ENCODE measurements at places on chromosomes 3 and 15.

DNA sequence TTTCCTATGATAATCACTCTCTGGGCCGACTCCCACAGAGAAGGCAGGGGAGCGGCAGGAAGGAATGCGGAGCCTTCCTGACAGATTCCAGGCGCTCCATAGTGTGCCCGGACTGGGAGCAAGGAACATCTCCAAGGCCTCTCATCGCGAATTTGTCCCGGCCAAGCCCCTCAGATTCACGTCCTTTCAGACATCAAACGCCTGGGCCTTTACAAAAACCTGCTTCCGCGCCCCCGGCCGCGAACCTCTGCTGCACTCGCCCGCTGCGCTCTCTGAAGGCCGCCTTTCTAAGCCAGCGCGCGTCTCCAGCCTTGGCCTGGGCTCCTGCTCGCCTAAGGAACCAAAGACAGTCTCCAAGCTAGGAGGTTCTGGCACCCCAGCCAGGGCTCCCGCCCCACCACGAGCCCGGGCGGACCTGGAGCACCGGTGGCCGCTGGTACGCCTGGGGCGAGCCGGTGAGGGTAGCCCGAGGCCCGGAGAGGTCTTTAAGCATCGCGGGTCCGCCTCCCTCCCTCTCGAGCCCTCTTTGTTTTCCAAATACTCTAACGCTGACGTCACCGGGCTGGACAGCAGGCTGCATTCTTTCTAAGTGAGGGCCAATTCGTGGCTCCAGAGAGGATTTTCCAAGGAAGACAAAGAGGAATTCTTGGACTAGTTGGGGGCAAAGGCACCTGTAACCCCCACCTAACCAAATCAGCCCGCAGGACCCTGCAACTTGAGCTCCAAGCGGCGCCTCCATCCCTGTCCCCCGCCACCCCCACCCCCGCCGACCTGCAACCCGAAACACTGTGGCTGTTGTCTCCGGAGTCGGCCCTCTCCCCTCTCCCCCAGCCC lies 759 bp downstream of the AMOTL2 start:
- DNase-seq, result no peak

DNA sequence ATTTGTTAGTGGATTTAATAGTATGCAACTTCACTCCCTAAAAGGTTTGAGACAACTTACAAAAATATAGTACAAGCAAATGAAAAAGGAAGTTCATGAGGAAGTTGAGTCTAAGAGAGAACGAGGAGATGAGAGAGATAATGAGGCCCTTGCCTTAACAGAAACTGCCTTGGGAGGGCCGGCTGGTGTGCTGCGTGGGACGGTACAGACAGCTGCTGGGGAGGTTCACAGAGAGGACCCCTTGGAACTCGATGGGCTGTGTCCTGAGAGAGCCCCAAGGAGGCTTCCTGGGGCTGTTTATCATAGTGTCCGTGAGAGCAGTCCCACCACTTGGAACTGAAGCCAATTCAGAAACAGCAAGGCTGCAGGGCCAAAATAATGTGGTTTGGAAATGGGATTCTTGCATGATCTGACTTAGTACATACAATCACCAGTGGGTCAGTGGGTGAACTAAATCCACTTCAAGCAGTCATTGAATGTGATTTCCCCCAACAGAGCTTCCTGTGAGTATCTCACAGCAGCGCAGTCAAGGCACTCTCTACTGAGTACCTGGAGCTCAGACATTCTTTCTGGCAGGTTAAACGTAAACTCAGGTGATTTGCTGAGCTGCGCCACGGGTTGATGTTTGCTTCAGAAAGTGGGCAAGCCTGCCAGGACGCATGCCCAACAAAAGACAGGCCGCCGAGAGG lies 90.8 kb downstream of the CRTC3 start:
- DNase-seq, result peak; percentile 54

- DNase-seq, result no peak
These were observed 514.4 kb upstream of the ARRDC4 start for GRCh38 chr15:97446138-97446537.

DNA sequence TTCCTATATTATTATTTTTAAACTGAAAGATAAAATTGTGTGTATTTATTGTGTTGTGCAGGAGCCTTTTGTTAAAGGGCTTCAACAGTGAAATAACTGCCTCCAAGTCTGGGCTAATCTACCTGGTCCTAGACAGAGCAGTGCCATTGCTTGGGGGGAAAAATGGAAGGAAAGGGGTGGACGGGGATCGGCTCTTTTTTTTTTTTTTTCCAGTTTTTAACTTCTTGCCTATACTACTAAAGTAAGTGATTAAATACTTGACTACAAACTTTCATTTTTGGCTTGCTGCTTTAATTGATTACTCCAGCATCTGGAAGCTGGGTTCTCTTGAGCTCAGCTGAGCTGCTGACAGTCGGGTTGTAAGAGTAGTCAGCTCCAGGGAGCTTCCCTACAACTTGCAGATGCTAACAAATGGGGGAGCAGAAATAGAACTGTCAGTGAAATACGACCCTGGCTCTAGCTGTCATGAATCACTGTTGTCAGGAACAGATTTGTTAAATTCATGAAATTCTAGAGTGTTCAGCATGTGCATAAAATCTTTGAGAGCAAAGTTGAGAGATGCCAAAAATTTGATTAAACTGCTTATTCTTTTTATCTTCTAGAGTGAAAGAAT lies 276.7 kb downstream of the ROBO1 start:
- no peak for DNase-seq

GRCh38 chr3:43521941-43522340 lies 99.9 kb downstream of the ANO10 start:
- no peak for DNase-seq

GRCh38 chr3:15284121-15284889 lies 48.1 kb downstream of the SH3BP5 start:
- no peak for DNase-seq

- no peak for DNase-seq
These were observed 224.4 kb downstream of the ZMAT3 start for GRCh38 chr3:178847190-178847589.

DNA sequence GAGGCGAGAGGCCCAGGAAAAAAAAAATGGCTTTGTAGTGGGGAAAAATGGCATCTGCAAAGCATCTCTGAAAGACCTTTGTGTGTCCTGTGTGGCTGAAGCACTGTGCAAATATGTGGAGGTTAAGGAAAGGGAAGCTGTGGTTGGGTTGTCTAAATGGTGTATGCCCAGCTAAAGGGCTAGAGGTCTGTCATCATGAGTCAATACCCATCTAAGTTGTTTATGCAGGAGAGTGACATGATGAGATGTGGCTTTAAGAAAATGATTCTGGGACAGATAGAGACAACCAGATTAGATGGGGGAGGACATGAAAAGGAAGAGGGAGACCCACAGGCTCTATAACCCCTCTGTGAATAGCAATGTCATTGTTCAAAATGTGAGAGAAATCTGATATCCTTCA lies 280.7 kb downstream of the MFSD1 start:
- no peak for DNase-seq

DNA sequence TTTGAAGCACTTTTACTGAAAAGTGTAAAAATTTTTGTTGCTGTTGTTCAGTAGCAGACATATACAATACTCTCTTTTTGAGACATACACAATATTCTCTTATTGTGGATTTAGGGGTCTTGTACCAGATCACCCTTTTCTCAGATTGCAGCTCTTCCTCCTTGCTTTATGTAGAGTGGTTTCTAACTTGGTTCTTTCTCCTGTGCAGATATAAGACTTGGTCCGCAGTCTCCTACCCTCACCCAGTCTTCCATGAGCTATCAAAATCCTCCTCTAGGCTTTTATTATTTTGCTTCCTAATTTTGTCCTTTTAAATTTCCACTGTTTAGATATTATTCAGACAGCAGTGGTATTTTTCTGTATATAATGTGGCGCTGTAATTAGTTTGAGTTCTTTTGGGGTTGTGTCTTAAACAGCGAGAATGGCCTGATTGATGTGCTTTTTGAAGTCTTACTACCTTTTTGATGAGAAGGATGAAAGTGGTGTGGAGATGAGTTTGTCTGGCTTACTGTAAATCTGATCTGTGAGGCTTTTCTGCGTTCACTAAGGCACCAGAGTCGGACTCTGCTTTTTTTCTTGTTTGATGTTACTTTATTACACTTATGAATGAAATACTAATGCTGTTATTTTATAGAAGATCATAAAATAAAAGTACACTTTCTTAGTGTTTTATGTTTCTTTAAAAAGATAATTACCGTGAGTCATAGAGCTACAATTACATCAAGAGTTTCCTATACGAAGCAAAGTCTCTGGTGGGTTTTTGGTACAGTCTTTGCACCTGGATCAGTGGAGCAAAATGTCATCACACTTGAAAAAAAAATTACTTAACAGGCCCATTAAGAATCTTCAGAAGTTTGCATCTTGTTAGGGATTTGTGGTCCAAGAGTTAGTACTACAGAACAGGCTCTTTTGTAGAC lies 27.8 kb downstream of the FNDC3B start:
- DNase-seq, result no peak

GRCh38 chr3:46500656-46501635 lies 3.2 kb downstream of the RTP3 start:
- peak; percentile 24 for DNase-seq

- no peak for DNase-seq
These were observed 466 bp downstream of the IQSEC1 start for GRCh38 chr3:13072600-13073325.

- DNase-seq, result peak; percentile 70
These were observed 16.1 kb upstream of the CACNA2D2 start for GRCh38 chr3:50519471-50520089.

- peak; percentile 57 for DNase-seq
These were observed 6.3 kb downstream of the IRAK2 start for GRCh38 chr3:10170915-10171478.

Data from GM12865 (cell line).